ENCODE measurements at places on chromosomes 12 and 14. TPM values are rescaled to one million over a fixed set of nuclear protein-coding genes. Genes with fewer than 3 reads are reported as not detected.

DNA sequence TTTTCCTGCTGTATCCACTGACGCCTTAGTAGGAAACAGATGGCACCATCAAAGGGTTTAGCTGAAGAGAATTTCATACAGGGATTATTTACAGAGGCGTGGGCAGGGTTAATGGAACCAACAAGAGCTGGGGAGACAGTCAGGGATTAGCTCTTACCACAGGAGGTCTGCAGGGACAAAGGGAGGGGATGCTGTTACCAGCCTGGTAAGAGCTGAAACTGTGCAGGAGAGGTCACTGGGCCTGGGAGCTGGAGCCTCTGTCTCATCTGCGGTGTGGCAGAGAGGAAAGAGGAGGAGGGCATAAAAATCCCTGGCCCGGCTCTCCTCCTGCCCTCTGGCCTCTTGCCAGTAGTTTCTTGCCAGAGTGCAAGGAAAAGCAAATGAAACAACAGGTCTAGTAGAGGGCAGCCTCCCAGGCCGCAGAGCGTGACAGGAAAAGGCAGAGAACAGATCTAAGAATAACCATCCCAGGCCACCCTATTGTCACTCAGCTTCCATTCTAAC is 18.9 kb upstream of the POC1B start:
- no peak overlapping the region for H3K27ac ChIP-seq
- no peaks in the 10 kb centered on the region for H3K27me3 ChIP-seq
- H3K4me3 ChIP-seq: no peak overlapping the region

The SLCO1B1 gene
- total RNA-seq: not detected

GRCh38 chr14:57085801-57086200 is 182.9 kb downstream of the EXOC5 start:
- no peaks in the 10 kb centered on the region for H3K36me3 ChIP-seq
- H3K4me3 ChIP-seq: no peak overlapping the region
- peaks cover 9% of the 10 kb centered on the region for H3K27me3 ChIP-seq
- DNase-seq: no peak
- no peaks in the 10 kb centered on the region for H3K4me1 ChIP-seq

DNA sequence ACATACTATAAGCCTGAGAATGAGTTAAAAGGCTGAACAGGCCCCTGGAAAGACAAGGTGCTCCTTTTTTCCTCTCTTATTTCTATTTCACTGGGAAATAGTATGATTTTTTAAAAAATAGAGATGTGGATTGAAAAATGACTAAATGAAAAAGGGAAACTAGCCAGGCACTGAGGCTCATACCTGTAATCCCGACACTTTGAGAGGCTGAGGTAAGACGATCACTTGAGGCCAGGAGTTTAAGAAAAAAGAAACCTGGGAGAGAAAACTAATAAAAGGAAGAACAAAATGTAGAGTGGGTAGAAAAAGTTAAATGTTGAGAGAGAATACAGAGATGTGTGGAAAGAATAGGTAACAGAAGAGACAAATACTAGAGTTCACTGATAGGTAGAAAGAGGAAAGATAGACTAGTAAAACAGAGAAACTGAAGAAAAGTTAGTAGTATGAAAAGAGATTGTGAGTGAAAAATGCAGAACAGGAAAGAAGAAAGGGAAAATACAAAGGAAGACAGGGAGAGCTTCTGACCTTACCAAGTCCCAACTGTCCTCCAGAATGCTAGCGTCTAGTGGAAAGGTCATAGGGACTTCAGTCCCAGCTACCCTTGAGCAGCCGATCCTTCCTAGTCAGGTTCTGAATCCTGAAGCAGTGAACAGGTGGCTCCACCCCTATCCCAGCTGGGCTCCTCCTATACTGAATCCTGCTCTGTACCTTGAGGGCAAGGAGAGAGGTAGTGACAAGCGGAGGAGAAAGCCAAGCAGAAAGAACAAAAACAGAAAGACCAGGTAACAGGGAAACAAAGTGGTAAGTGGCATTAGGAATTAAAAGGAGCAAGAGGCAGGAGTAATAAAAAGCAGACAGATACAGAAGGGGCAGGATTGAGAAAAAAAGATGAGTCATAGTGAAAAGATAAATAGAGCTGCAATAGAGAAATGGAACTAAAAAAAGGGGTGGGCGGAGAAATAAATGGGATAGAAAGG is 7.3 kb downstream of the TMEM116 start:
- H3K27me3 ChIP-seq: no peaks in the 10 kb centered on the region
- H3K36me3 ChIP-seq: 0 out of 3 replicates have a peak, but pooled peaks cover 3% of the 10 kb centered on the region
- H3K4me3 ChIP-seq: no peak overlapping the region
- no peak overlapping the region for H3K27ac ChIP-seq
- DNase-seq: no peak

- DNase-seq: no peak
- no peak overlapping the region for H3K27ac ChIP-seq
- no peaks in the 10 kb centered on the region for H3K36me3 ChIP-seq
- H3K4me1 ChIP-seq: no peaks in the 10 kb centered on the region
- H3K4me3 ChIP-seq: no peak overlapping the region
These were observed 72.5 kb upstream of the ATP2B1 start for GRCh38 chr12:89781156-89781555.

GRCh38 chr12:105025890-105026289 is 39.8 kb downstream of the NOPCHAP1 start:
- no peaks in the 10 kb centered on the region for H3K27me3 ChIP-seq
- no peak overlapping the region for H3K27ac ChIP-seq
- H3K4me1 ChIP-seq: no peaks in the 10 kb centered on the region
- H3K36me3 ChIP-seq: no peaks in the 10 kb centered on the region

- H3K4me3 ChIP-seq: no peak overlapping the region
- H3K27me3 ChIP-seq: no peaks in the 10 kb centered on the region
- no peaks in the 10 kb centered on the region for H3K36me3 ChIP-seq
- H3K27ac ChIP-seq: no peak overlapping the region
- H3K4me1 ChIP-seq: no peaks in the 10 kb centered on the region
- no peak for DNase-seq
These were observed 30.9 kb upstream of the LUM start for GRCh38 chr12:91142221-91142631.

The KIAA0586 gene
- total RNA-seq: 25.2 TPM

DNA sequence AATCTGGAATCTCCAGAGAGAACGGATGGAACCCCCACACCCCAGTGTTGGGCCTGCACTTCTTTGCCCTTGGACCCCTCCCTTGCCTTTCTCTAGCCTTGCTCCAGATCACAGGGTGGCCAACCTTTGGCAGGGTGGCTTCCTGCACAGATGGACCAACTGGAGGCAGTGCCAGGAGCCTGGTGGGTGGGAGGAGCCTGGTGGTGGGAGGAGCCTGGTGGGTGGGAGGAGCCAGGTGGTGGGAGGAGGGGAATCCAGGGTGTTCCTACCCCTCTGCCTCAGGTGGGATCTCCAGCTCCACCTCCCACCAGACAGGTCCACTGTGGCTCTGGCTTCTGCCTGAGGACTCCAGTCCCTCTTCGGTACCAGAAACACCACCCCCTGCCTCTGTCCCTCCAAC is 15.0 kb upstream of the ORAI1 start:
- DNase-seq: no peak
- peaks cover 39% of the 10 kb centered on the region for H3K4me1 ChIP-seq
- H3K27me3 ChIP-seq: no peaks in the 10 kb centered on the region

- no peak overlapping the region for H3K27ac ChIP-seq
- H3K4me1 ChIP-seq: 0 out of 2 replicates have a peak, but pooled peaks cover 5% of the 10 kb centered on the region
- peaks cover 4% of the 10 kb centered on the region for H3K36me3 ChIP-seq
- no peaks in the 10 kb centered on the region for H3K27me3 ChIP-seq
These were observed 44.4 kb downstream of the ARHGAP5 start for GRCh38 chr14:32121536-32121935.

DNA sequence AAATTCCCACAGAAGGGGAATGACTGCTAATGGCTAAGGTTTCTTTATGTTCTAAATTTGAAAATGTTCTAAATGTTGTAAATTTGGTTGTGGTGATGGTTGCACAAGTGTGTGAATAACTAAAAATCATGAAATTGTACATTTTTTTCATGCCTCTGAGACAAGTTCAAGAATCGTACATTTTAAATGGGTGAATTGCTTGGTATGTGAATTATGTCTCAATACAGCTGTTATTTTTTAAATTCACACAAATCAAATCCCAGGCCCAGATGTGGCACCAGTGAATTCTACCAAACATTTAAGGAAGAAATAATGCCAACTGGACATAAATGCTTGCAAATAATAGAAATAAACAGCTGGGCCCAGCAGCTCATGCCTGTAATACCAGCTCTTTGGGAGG is 28.6 kb upstream of the RND1 start:
- no peak overlapping the region for H3K4me3 ChIP-seq
- peaks cover 10% of the 10 kb centered on the region for H3K27me3 ChIP-seq
- H3K36me3 ChIP-seq: no peaks in the 10 kb centered on the region
- H3K27ac ChIP-seq: no peak overlapping the region

- DNase-seq: no peak
- peaks cover 23% of the 10 kb centered on the region for H3K4me1 ChIP-seq
- no peaks in the 10 kb centered on the region for H3K27me3 ChIP-seq
- peak overlapping the region; percentile 80 for H3K4me3 ChIP-seq
- H3K36me3 ChIP-seq: no peaks in the 10 kb centered on the region
- peak overlapping the region; percentile 68 for H3K27ac ChIP-seq
These were observed 787 bp downstream of the HECTD4 start for GRCh38 chr12:112381406-112381882.

The CABP1 gene
- not detected for total RNA-seq

DNA sequence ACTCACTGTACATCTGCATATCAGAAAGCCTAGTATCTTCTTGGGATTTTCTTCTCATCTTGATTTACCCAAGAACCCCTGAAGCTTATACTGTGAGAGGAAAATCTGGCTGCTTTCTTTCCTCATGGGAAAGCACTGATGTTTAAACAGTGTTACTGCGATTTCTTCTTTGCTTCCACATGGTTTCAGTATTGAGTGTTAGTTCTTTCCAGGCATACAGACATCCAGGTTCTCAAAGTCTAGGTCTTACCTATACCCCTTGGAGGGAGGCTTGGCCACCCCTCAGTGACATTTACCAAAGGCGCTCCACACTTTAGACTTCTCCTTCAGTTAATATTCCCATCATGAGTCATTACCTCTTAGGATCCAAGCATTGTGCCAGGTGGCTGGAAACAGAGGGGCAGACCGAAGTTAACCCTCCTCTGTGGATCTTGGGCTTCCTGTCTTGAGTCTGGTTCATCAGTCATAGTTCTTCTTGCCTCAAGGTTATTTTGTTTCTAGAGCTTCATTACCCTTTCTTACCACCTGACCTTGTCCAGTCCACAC is 79.1 kb downstream of the TMEM117 start:
- no peak overlapping the region for H3K4me3 ChIP-seq
- H3K27ac ChIP-seq: no peak overlapping the region
- no peaks in the 10 kb centered on the region for H3K27me3 ChIP-seq
- peak; percentile 10 for DNase-seq

The CFAP54 gene
- total RNA-seq: not detected

DNA sequence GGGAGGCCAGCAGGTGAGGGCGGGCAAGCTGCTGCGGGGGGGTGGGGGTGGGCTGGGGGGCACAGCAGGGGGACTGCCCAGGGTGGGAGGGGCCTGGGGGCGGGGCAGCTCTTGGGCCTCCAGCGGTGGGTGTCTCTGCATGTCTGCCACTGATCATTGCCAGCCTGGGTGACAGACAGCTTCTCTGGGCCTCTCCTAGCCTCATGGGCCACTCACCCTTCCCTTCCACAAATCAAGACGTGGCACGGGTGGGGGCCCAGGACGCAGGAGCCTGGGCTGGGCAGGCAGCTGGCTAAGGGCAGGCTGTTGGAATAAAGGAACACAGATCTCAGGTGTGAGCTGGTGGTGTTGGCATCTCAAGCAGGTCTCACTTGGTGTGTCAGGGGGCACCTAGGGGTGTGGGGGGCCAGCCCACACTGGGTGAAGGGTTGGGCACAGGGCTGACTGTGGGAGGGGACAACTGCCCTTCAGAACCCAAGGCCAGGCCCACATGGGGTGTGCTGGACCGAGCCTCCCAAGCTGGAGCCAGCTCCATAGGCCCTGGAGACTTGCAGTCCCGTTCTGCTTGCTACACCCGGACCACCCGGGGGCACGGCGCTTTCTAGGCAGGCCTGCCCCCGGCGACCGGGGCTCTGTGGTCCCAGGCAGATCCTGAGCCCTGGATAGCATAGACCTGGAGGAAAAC is 3.0 kb downstream of the TEDC1 start:
- DNase-seq: no peak
- no peaks in the 10 kb centered on the region for H3K36me3 ChIP-seq
- H3K27me3 ChIP-seq: no peaks in the 10 kb centered on the region
- H3K4me3 ChIP-seq: no peak overlapping the region
- H3K4me1 ChIP-seq: peaks cover 68% of the 10 kb centered on the region
- H3K27ac ChIP-seq: no peak overlapping the region

DNA sequence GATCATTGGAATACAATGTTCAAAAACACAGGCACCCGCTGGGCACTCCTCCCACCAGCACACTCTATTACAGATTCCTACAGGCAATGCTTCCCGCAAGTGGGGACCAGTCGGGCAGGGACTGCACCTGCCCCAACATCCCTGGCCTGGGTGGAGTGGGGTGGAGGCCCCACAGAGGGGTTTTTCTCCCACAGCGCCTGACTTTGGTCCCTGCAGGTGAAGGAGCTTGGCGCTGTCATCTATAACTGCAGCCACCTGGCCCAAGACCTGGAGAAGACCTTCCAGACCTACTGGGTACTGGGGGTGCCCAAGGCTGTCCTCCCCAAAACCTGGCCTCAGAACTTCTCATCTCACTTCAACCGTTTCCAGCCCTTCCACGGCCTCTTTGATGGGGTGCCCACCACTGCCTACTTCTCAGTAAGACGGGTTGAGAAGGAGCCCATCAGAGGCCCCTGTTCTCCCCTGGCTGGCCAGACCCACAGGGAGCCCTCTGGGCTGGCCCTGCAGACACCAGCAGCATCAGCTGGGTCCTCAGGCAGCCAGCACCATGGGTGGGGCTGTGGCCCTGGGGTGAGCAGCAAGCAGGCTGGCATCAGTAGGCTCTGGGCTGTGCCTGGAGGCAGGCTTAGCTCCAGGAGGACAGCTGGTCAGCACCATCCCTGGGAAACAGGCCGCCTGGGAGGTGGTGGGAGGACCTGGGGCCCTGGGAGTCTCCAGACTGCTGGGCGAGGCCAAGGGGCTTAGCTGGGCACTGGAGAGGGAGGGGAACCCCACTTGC is 6.0 kb downstream of the PLD4 start:
- peaks cover 85% of the 10 kb centered on the region for H3K27me3 ChIP-seq
- no peak overlapping the region for H3K4me3 ChIP-seq
- no peak overlapping the region for H3K27ac ChIP-seq
- H3K36me3 ChIP-seq: no peaks in the 10 kb centered on the region
- no peak for DNase-seq

DNA sequence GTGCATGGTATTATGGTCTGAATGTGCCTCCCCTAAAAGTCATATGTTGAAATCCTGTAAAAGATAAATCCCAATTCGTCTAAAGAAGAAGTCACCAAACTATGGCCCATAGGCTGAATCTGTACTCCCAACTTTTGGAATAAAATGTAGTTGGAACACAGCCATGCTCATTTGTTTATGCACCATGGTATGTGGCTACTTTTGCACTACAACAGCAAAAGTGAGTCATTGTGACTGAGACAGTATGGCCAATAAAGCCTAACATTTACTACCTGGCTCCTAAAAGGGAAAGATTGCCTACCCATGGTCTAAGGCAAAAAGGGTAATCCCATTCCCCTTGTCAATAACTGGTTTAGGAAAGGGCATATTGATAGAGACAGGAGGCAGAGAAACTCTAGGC is 101.8 kb downstream of the LRIG3 start:
- no peak overlapping the region for H3K4me3 ChIP-seq
- H3K4me1 ChIP-seq: peaks cover 7% of the 10 kb centered on the region
- no peak for DNase-seq
- H3K36me3 ChIP-seq: no peaks in the 10 kb centered on the region
- no peaks in the 10 kb centered on the region for H3K27me3 ChIP-seq

Data from HepG2 (cell line).